ENCODE measurements at places on chromosomes 6 and 20. TPM values are rescaled to one million over a fixed set of nuclear protein-coding genes. Genes with fewer than 3 reads are reported as not detected.

The SRSF6 gene
- 88.2 TPM for total RNA-seq

The NELFE gene
- total RNA-seq: 62.9 TPM

The NRSN2 gene
- total RNA-seq: 3.8 TPM

The GPX5 gene
- total RNA-seq: not detected

The KCNB1 gene
- total RNA-seq: 0.09 TPM

The CST5 gene
- total RNA-seq: not detected

The TFAP2D gene
- not detected for total RNA-seq

The CRISP1 gene
- total RNA-seq: not detected

The SEMG2 gene
- total RNA-seq: 0.09 TPM

The DLL1 gene
- 1.6 TPM for total RNA-seq

The SNAI1 gene
- 0.33 TPM for total RNA-seq

The NFKBIL1 gene
- 15.4 TPM for total RNA-seq

The TNXB gene
- total RNA-seq: 2.1 TPM

The RAD21L1 gene
- total RNA-seq: not detected

The LPA gene
- 0.14 TPM for total RNA-seq

The ZNF318 gene
- total RNA-seq: 8.0 TPM

The RIMS1 gene
- 0.14 TPM for total RNA-seq

The SLC18B1 gene
- total RNA-seq: 11.2 TPM

The CST2 gene
- 0.94 TPM for total RNA-seq

The CD93 gene
- 19.8 TPM for total RNA-seq

The RIPPLY2 gene
- 0.28 TPM for total RNA-seq

The ANGPT4 gene
- total RNA-seq: under 0.01 TPM

The MLN gene
- 0.61 TPM for total RNA-seq

The MYCT1 gene
- 3.5 TPM for total RNA-seq

The PHACTR3 gene
- total RNA-seq: 2.9 TPM

The IDH3B gene
- total RNA-seq: 121 TPM

The TASP1 gene
- total RNA-seq: 23.3 TPM

The ATAT1 gene
- 2.9 TPM for total RNA-seq

The C20orf202 gene
- total RNA-seq: 0.09 TPM

The DOK5 gene
- 0.76 TPM for total RNA-seq

The SLC35D3 gene
- total RNA-seq: 0.09 TPM

The MARCKS gene
- 94.5 TPM for total RNA-seq

The DAAM2 gene
- total RNA-seq: 1.1 TPM

The ADISSP gene
- total RNA-seq: 23.6 TPM

The MCCD1 gene
- not detected for total RNA-seq

The GABRR1 gene
- under 0.01 TPM for total RNA-seq

The CDS2 gene
- total RNA-seq: 18.9 TPM

The CCN6 gene
- total RNA-seq: not detected

The AHI1 gene
- 11.5 TPM for total RNA-seq

The MYLK4 gene
- total RNA-seq: 0.42 TPM

The EYA4 gene
- total RNA-seq: 6.2 TPM

The TUBB2B gene
- 6.8 TPM for total RNA-seq

The RBPJL gene
- not detected for total RNA-seq

The XKR7 gene
- total RNA-seq: under 0.01 TPM

The CASS4 gene
- total RNA-seq: 2.8 TPM

The TSPO2 gene
- total RNA-seq: 0.38 TPM

The CDC5L gene
- 30.9 TPM for total RNA-seq

The CGA gene
- 1.5 TPM for total RNA-seq

The GSTA2 gene
- 0.14 TPM for total RNA-seq

The SLC22A16 gene
- total RNA-seq: 1.9 TPM

The LRRN4 gene
- 0.05 TPM for total RNA-seq

The PARD6B gene
- total RNA-seq: 3.1 TPM

The C2 gene
- total RNA-seq: 9.0 TPM

The FAM83B gene
- 6.6 TPM for total RNA-seq

The CPNE1 gene
- total RNA-seq: 43.6 TPM

The SHLD1 gene
- 11.2 TPM for total RNA-seq

The NKX2-2 gene
- 0.05 TPM for total RNA-seq

The NTSR1 gene
- 0.09 TPM for total RNA-seq

The SSR1 gene
- total RNA-seq: 56.9 TPM

The SNAP91 gene
- 0.66 TPM for total RNA-seq

Data from thymus (tissue), 14 donors.